ENCODE measurements at places on chromosomes 2 and 18.

DNA sequence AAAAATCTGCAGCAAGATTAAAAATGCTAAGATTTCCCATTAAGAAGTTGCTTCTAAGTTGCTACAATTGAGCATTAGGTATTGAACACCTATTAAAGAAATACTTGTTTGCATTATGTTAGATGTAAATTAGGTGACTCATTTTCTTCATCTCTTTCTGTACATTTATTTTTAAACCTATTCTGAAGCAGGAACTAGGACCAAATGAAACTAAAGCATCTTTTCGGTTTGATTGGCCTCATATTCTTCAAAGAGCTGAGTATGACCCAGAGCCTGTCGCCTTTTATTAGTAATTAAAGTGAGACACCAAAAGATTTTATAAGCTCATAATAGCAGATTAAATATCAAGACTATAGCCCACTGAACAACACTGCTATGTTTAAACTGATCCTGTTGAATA lies 83.4 kb upstream of the ZEB2 start:
- no peak for DNase-seq

- DNase-seq, result no peak
Observed at GRCh38 chr2:239770246-239770639, 254.9 kb downstream of the NDUFA10 start.

- no peak for DNase-seq
Observed at GRCh38 chr2:37489536-37489935, 145.1 kb downstream of the QPCT start.

DNA sequence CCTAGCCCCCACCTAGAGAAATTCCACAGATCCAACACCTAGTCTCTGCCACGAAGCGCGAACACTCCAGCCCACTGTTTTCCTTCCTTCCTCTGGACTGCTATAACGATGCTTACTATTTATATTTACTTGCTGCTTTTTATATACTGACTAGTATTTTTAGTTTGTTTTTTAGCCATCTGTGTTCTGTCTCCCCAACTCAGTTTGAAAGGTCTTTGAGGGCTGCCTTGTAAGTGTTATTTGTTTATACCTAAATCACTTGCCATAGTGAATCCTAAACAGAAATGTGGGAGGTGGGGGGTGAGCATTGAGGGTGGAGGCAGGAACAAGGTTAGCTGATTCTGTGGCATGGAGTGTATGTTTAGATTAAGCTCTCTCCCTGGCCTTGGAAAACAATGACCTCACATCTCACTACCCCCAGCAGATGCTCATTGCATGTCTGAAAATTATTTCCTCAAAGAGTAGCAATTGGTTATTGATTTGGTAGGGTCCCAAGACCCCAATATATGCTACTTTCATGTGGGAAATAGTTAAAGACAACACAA lies 1.1 kb upstream of the NCKAP5 start:
- DNase-seq, result no peak

DNA sequence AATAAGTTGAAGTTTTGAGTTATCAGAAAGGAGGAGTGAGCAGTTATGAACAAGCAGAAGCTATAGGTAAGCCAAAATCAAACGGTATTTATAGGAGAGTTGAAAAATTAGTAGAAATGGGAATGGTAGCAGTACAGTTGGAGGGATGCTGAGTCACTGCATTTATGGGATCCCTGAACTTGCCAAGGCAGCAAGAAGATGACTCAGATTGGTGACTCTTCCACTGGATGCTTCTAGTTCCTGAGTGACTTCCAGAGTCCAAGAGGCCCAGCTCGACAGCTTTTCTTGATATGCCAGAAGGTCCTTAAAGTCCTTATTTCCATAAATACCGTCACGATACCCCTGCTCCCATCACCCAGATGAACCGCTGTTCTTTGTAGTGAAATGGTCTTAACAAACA lies 31.1 kb upstream of the ACTR3 start:
- no peak for DNase-seq

DNA sequence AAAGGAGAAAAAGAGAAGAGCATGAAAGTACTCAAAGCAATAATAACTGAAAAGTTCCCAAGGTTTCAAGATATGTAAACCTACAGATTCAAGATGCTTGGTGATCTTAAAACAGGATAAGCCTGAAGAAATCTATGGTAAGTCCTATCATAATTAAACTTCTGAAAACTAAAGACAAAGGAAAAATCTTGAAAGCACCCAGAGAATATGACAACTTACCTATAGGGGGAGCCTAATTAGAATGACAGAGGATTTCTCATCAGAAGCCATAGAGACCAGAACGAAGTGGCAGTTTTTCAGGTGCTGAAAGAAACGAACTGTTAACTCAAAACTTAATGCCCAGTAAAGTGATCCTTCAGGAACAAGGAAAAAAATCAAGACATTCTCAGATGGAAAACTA lies 59.7 kb downstream of the XDH start:
- no peak for DNase-seq

GRCh38 chr18:3427944-3428343 lies 22.0 kb upstream of the TGIF1 start:
- no peak for DNase-seq

- no peak for DNase-seq
Observed at GRCh38 chr2:43727634-43728014, 46.2 kb upstream of the DYNC2LI1 start.

DNA sequence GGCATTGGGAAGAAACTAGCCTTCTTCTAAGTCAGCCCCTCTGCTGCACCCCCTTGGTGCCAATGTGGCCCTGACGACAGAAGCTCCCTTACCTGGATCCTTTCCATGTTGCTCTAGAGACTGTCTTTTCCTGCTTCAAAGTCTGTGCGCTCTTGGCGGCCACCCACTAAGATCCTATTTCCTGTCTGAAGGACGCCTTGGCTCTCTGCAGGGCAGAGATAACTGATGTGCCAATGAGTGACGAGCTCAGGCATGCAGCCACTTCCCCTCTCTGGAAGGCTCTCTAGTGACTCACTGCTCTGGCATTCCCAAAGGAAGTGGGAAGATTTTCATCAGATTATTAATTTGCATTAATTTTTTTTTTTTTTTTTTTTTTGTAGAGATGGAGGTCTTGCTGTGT lies 273.5 kb downstream of the CDH20 start:
- DNase-seq, result no peak

GRCh38 chr2:219765231-219765911 lies 137.9 kb downstream of the SLC4A3 start:
- DNase-seq, result no peak

DNA sequence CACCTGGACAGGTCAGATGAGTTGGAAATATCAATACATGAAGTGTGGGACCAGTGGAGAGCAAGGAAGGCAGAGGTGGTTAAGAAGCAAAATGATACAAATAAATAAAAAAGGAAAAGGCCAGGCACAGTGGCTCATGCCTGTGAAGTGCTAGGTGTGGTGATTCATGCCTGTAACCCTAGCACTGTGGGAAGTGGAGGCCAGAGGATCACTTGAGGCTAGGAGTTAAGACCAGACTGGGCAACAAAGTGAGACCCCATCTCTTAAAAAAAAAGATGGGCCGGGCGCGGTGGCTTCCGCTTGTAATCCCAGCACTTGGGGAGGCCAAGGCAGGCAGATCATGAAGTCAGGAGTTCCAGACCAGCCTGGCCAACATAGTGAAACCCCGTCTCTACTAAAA lies 2.9 kb downstream of the STON1 start:
- no peak for DNase-seq

GRCh38 chr2:229684942-229685562 lies 29.3 kb downstream of the DNER start:
- no peak for DNase-seq

DNA sequence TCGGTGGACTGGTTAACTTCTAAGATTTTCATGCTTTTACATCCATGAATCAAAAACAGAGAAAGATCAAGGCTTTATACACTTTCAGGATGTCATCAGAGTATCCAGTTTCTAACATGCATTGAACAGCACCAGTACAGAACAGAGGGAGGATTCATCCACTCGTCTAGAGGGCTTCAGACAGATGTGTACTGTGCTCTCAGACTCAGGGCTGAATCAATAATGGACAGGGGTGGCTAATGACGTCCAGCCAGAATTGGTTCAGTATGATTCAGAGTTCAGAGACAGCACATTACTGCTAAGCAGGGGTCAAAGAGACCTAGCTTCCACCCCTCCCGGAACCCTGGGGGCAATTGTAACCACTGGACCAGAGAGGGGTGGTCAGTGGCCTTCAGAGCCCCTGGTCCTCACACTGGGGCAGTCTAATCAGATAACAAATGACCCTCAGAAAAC lies 37.3 kb downstream of the RNU4ATAC start:
- no peak for DNase-seq

- DNase-seq, result no peak
Observed at GRCh38 chr18:67305466-67305865, 211.1 kb downstream of the DSEL start.

- DNase-seq, result no peak
Observed at GRCh38 chr2:83764447-83765005, 694.6 kb downstream of the SUCLG1 start.

GRCh38 chr2:197442857-197443256 lies 8.0 kb upstream of the SF3B1 start:
- no peak for DNase-seq

DNA sequence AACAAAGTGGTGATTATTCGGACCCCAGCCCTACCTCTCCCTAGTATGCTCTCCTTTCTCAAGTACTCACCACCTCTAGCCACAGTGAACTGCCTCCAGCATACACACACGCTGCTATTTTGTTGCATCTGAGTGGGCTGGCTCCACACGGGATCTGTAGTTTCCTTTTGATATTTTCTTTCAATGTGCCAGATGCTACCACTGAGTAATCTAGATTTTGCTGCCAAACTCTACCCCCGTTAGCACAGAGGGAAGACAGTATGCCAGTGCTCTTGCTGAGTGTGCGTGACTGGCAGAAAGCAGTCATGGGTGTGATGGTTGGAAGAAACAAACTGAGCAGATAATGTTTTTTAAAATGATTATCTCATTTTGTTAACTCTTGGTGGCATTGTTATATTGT lies 11.6 kb downstream of the CFLAR start:
- DNase-seq, result peak; percentile 35

DNA sequence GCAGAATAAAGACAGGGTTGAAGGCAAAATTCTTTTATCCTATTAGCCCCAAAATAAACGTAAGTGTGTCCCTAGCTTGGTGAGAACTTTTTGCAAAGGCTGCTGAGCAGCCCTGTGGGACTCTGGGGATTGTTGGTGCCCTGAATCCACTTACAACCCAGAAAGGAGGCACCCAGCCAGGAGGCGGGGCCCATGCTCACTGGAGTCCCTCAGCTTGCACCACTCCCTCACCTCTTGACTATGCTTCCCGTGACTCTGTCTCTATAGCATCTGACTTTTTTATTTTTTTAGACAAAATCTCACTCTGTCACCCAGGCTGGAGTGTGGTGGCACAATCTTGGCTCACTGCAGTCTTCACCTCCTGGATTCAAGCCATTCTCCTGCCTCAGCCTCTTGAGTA lies 15.8 kb upstream of the COL6A3 start:
- DNase-seq, result no peak

DNA sequence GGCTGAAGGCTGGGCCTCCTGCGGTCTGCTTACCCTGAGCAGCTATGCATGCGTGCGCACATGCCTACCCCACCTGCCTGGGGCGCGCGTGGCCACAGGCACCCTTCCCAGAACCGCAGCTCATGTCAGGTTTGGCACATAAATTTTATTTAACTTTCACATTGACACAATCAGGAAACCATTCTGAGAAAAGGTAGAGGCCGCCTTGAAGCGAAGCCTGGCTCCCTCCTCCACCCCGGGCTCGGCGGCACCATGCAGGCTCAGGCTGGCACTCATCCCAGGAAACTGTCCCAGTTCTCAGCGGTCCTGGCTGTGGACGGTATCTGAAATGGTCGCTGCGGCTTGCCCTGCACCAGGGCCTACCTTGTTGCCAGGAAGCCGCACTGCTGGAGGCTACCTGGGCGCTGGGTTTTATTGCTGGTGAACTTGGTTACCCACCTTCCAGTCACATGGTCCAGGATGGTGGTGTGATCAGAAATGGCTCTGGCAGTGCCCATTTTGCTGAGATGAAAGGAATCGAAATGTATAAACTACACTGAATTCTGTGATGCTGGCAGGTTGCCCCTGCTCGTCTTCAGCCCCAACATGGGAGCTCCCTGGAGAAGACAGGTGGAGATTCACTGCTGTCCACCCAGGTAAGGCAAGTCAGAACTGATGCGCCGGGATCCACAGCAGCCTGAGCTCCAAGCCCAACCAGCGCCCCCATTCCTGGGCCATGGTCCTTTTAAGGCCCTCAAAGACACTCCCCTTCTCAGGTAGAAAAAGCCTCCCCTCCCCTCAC lies 25.5 kb downstream of the CHST10 start:
- no peak for DNase-seq

GRCh38 chr2:27703638-27704341 lies 40.1 kb downstream of the SLC4A1AP start:
- DNase-seq, result peak; percentile 81

DNA sequence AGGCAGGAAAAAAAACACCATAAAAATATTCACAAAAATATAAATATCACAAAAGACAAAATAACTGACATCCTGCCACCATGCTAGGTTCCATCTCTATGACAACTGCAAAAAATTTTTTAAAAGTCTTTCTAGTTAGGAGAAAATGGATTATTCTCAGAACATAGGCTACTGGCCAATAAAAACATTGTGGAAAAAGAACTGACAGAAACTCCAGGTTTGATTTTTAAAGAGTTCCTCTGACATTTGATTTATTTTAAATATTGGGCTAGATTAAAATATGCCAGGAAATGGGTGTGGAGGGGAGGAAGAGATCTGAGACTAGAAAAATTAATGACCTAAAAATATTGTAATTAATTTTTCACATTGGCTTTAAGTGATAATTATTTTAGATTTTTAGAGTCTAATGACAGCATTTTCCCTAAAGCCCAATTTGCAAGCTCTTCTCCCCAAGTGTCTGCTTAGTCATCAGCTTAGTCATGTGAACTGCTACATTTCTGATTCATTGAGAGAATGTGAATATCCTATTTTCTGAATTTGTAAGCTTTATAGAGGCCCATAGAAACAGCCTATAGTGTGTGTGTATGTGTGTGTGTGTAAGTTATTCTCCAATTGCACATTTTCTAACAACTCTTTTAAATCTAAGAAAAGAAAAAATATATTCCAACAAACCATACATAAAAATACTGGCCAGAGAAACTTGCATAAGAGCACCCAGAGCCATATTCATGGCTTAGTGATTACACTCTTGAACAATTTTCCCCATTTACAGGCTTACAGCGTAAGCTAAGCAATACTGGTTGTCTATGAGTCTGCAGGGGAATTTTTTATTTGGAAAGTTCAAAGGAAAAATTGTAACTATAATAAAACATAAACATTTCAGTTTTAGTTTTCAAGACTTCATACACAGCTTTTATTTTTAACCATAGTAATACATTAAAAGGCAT lies 48.4 kb downstream of the TMEFF2 start:
- no peak for DNase-seq

DNA sequence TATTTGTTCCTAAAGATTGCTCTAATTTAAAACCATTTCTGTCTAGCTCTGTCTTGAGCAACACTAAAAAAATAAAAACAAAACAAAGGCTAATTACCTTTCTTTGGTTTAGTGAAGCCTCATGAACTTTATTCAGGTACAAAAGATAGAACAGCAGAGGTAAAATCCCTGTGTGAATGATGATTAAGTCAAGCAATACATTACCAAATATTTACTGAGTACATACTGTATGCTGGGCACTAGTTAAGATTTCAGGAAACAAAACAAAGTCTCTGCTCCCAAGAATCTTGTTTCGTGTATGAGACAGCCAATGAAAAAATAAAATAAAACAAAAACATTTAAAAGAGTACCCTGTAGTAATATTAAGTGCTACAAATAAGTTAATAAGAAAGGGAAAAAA lies 257.5 kb downstream of the RND3 start:
- no peak for DNase-seq

- no peak for DNase-seq
Observed at GRCh38 chr18:28522236-28522635, 345.3 kb upstream of the CDH2 start.
